EL (cell line): ENCODE measurements at places on chromosomes 5 and 9.

DNA sequence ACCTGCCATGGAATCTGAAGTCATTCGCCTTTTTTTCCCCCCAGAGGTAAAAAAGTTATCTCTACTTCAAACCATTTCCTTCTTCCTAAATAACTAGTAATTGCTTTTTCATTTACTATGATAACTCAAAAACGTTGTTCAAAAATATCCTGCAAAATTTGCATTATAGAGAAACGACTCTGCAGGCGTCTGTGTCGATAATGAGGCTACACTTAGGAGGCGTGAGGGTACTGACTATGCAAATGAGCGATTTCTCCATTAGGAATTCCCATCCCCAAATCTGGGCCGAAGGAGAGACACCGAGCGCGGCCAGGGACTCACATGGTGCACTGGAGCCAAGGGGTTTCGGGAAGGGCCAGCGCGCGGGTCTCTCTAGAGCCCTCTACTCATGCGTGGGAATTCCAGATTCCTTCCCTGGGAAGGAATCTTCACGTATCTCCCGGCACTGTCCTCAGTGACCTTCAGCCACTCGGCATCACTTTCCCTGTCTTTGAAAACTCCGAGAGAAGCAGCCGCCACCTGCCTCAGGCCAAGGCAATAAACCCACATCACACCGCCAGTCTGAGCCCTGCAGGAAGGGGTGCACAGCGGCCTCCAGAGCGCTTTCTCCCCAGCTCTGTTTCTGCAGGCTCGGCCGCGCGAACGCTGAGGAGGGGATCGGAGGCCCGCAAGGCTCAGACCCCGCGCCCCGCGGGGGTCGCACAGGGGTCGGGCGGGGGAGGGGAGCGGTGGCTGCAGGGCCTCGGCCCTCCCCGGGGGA is 718 bp upstream of the DENND4C start:
- peak; percentile 67 for DNase-seq

DNA sequence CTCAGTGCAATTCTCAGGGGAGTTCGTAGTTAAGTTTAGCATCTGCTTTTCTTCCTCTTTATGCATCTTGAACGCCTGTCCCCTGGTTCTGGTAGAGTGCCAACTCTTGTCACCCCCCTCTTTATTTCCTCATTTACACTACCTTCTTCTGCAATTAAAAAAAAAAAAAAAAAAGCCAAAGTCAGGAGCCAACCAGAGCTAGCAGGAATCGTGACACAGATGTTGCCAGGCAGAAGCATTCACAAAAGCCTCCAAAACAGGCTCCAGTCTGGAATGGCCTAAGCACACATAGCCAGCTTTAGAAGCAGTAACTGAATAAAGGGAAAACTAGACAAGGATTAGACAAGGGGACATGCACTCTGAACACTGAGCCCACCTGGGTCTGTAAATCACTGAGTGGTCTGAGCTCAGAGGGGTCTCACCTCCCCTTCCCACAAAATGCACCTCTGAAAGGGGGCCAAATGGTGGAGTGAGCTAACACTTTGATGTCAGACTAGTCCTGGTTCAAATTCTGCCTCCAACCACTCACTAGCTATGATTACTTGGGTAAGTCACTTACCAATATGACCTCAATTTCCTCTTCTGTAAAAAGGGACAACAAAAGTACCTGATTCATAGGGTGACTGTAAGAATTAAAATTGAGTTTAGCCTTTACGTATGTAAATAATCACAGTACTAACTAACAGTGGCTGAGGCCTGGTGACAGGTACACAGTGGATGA is 2.0 kb downstream of the CD74 start:
- peak; percentile 71 for DNase-seq

DNA sequence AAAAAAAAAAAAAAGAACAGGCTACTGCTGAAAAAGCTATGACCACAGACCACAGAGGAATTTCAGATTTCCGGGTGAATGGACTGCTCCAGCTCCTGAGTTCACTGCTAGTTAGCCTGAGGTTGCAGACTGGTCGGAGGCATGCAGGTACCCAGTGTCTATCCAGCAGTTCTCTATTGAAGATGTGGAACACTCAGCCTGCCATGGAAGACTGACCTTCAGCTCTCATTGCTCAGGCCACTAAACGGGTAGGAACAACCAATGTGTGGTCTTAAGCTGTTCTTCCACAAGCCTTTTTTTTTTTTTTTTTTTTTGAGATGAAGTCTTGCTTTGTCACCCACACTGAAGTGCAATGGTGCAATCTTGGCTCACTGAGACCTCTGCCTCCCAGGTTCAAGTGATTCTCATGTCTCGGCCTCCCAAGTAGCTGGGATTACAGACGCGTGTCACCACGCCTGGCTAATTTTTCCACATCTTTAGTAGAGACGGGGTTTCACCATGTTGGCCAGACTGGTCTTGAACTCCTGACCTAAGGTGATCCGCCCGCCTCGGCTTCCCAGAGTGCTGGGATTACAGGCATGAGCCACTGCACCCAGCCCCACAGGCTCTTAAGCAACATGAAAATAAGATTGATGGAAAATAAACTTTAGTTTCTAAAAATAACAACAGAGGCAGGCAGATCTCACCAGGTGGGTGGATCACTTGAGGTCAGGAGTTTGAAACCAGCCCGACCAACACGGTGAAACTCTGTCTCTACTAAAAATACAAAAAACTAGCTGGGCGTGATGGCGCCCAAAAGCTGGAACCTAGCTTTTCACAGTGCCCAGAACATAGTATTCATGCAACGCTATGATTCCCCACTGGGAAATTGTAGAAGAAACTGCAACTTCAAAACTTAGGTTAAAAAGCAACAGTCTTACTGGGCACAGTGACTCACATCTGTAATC is 20.0 kb upstream of the NPM1 start:
- DNase-seq = peak; percentile 80

DNA sequence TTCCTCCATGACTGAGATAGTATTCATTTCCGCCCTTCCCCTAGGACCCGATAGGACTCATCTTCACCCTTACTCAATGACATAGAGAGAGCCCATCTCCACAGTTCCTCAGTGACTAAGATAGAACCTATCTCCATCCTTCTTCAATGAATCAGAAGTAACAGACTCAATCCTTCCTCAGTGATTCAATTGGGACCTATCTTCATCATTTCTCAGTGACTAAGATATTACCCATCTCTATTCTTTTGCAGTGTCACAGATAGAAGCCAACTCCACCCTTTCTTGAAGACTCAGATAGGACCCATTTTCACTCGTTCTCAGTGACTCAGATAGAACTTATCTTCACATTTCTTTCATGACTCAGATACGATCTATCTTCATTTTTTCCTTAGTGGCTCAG is 164.6 kb downstream of the FBXO4 start:
- no peak for DNase-seq

DNA sequence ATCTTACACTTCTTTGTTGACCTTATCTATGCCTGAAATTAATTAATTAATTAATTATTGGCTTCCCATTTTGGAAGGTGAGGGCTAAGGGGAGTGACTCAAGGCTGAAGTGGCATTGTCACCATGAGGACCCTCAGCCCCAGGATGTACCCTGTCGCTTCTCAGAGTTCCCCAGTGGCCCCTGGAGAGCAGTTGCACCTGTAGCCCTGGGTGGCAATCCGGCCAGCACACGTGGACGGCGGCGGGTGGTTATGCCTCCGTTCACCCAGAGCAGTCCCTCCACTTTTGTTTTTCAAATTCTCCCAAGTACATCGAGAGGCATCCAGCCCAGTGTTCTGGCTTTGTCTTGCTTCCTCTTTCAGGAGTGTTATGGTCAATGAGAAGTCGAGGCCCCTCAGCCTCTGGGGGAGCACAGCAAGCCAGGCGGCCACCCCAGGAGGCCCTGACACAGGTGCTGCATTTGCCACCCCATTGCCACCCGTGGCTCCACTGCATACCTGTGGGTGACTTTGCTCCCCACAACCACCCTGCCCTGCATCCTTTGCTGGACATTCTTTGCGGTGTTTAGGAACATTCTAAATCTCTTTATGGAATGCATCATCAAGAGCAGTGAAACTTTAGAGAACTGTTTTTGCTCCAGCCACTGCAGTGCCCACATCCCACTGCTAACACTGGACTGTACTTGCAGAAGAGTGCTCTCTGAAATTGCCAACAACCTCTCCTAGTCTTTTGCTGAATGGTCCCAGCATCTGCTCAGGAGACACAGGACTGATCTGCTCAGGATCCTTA is 11.5 kb upstream of the IRX2 start:
- DNase-seq = no peak

GRCh38 chr9:111974092-111974681 is 77.6 kb downstream of the UGCG start:
- DNase-seq = peak; percentile 67
